ENCODE measurements at places on chromosomes 7 and 10.

DNA sequence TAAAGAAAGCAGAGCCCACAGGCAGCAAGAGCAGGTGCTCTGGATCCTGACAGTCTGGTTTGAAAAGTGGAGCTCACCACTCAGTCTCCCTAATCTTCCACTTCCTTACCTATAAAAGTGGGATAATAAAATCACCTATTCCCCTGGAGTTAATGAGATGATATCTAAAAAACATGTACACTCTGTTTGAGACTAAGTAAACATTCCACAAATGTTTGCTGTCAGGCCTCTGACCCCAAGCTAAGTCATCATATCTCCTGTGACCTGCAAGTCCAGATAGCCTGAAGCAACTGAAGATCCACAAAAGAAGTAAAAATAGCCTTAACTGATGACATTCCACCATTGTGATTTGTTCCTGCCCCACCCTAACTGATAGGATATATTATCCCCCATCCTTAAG lies 1324.5 kb downstream of the XPNPEP1 start:
- no peak for DNase-seq

- DNase-seq = no peak
These were observed 4.7 kb upstream of the LANCL2 start for GRCh38 chr7:55360486-55360885.

- no peak for DNase-seq
These were observed 965.5 kb downstream of the GRID1 start for GRCh38 chr10:85400981-85401695.

DNA sequence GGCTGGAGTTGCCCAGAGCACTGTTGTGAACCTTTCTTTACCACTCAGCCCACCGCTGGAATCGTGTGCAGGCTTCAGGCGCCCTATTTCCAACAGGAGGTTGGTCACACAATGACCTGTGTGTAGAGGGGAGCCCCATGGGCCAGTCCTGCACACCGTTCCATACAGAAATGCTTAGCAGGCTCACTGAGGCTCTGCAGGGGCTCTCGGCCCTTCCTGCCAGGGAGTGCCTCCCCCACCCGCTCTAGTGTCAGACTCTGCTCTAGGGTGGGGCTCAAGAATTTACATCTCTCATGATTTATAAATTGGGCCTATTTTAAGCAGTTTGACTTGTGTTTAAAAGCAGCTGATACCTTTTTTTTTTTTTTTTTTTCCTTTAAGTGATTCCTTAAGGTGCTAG lies 42.0 kb downstream of the SHH start:
- no peak for DNase-seq

GRCh38 chr10:88182601-88182930 lies 319.1 kb downstream of the PTEN start:
- DNase-seq = no peak

DNA sequence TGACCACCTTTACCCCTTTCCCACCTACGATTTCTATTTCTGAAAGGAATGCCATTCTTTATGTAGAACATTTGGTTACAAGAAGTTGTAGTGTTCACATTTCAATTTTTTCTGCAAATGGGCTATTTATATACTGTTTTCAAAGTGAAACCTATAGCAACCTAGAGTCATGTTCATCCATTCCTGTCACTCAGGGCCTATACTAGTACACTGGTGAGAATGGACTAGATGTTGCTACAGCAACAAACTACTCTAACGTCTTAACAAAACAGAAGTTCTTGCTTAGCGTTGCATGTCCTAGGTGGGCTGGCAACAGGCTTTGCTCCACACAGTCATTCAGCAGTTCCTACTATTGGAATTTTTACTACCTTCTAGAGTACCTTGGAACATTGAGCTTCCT lies 16.3 kb downstream of the CASD1 start:
- DNase-seq = no peak

DNA sequence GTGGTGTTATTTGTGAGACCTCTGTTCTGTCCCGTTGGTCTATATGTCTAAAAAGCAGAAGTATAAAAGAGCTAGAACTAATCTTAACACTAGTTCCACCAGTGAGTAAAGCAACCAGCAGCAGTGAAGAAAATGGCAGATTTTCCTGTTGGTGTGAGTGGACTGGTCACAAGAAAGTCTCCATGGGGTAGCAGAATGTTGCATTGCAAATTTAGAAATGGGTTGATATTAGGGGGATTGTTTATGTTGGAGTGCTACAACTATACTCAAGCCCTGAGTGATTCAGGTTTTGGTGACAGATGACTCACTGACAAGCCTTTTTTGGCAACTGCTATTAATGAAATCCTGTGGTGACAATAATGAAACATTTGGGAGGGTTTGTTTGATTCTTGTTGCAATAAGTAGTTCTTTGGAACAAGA lies 5.6 kb downstream of the AVL9 start:
- DNase-seq = no peak

- DNase-seq = no peak
These were observed 13.4 kb downstream of the CHUK start for GRCh38 chr10:100216006-100216405.

DNA sequence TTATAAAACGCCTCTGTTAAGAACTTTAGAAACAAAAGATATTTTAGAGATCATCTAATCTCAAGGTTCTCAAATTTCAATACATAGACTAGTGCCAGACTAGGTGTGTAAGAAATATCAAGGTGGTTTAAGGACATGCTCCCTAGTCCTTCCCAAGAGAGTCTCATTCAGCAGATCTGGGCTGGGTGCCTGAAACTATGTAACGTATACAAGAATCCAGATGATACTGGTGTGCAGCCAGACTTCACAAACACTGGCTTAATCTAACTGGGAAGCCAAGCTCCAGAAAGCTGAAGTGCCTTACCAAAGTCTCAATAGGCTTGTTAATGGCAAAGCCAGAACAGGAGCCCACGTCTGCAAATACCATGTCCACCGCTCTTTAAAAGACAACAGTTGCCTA lies 105.0 kb upstream of the AMPH start:
- peak; percentile 18 for DNase-seq

DNA sequence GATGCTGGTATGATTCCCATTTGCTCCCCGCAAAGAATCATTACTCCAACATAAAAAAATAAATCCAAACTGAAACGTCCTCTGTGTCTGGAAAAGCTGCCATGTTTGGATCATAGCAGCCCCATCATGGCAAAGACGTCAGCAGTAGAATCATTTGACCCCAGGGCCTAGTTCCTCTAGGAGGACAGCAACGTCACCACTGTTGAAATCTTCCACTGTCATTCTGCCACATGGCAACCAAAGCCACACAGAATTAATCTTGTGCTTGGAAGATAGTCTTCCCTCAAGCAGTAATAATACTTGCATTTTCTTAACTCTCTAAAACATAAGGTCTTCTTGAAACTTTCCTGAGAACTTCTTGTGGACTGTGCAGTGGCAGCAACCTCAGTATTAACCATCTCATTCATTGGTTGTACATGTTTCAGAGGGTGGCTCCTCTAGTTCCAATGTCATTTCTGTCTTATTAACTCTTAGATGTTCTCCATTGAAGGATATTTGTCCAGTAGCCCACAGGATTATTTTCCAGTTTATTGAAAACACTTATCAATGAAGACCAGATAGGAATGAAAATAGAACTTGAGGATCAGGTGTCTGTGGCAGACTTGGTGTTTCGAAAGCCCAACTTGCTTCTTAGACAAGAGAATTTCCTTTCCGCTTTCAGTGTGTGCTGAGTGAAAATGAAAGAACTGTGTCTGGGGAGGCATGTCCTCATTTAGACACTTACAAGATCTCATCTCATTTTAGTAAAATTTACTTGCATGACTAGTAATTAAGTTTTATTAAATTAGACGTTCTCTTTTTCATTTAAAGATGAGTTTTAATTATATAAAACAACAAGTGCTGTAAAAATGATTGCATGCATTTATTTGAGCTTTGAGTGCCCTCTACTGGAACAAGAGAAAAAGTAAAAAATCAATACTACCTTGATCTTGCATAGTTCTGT lies 28.9 kb upstream of the INHBA start:
- DNase-seq = no peak

DNA sequence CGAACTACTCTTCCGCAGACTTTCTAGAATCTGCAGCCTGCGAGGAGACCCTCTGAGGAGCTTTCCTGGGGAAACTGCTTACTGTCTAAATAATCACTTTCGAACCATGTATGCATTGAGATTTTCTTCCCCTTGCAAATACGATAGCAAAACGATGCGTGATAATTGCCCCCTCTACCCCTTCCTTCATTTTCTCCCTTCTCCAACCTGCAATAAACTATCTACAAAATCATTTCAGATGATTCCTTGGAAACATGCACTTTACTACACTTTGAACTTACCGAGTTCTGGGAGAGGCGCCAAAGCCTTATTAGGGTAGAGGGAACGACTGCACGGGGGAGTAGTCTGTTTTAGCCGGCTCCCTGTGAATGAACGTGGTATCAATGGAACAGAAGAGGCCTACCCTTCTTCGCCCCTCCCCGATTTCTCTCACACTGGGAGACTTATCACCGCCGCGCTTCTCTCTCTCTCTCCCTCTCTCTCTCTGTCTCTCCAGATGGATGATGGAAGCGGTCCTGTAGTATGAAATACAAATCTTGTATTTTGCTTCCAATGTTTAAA lies at the start of gene FGFBP3:
FGFBP3 (minus strand) TSS at position 370 of the 561 bp plus-strand sequence. CDS start 517 bp downstream, outside the sequence.
- no peak for DNase-seq

DNA sequence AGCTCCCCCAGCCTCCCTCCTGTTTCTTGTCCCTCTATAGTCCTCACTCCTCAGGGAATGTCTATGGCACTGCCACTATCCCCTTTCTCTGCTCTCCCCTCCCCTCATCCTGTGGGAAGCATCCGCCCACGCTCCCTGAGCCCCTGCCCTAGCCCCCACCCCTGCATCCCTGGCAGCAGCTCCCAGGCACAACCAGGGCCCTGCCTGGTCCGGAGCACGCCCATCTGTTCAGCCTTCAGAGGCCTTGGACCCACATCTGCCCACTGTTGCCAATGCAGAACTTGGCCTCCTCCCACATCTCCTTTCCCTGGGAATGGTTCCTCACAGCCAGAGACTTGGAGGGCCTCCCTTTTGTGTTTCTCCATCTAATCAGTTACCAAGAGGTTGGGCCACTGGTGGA lies 20.4 kb upstream of the TBRG4 start:
- no peak for DNase-seq

Data from fibroblast of skin of left biceps (primary cell).